ENCODE measurements at places on chromosomes 7 and 10.

DNA sequence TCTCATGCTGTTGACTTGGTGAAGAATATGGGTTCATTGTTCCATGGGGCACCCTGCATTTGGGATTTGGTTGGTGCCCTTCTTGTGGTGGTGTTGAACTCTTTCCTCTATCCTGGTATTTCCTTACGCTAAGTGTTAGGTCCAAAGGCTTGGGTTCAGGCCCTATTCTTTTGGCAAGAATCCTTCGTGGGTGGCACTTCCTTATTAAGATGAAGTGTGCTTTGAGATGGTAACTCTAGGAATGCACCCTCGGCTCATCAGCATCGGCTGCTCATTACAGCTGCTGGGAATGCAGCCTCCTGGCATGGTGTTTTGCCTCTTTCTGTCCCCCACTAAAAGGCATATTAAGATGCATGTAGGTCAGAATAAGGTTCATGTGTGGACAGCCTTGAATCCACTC, 380.7 kb downstream of the RPS24 start:
- DNase-seq = no peak

DNA sequence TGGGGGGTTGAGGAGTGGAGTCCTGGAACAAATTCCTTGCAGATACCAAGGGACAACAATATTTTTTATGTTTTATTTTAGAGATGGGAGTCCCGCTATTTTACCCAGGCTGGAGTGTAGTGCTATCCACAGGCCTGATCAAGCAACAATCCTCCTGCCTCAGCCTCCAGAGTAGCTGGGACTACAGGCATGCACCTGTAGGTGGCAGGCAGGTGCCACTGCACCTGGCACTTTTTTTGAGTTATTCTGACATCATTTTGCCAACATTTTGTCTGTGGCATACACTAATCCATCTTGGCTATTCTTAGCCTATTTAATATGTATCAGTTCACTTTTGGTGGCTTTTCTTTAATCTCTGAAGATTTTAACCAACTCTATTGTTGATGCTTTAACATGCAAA, 317.8 kb upstream of the MTPN start:
- no peak for DNase-seq

GRCh38 chr10:48199580-48200377, 74.7 kb downstream of the FRMPD2 start:
- no peak for DNase-seq

DNA sequence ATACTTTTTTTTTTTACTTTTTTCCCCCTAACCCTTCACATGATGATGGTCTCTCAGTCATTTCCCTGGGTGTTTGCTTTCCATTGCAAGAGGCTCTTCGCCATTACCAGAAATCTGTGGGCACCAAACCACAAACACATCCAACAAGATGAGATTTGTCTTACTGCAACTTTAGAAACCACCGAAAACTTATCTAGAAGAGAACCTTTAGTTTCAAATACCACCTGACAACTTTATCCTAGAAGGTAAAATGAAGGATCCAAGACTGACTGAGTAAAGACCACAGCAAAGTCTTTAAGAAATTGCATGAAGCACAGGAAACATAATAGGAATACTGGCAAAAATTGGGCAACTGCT, 363.3 kb upstream of the MBL2 start:
- no peak for DNase-seq

DNA sequence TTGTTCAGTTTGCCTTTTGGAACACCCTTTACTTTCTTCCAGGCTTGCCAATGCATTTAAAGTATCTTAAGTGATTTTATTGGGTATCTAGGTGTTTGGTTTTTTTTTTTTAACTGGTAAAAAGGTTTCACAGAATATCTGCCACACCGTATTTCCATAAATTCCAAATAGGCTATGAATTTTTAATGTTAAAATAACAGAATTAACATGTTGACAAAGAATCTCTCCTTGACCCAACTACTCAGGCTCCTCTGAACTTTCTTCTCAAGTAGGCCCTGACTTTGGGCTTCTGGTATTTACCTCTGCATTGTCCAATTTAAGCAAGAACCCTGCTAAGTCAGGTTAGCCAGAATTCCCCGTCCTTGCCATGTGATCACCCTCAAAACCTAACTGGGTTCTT, 61.2 kb upstream of the PLA2G12B start:
- DNase-seq = no peak

- no peak for DNase-seq
Observed at GRCh38 chr10:84184517-84184916, 9.8 kb upstream of the CDHR1 start.

GRCh38 chr7:120993553-120994191, 5.2 kb downstream of the CPED1 start:
- DNase-seq = no peak

- no peak for DNase-seq
Observed at GRCh38 chr7:54663603-54664234, 95.3 kb downstream of the SEC61G start.

- no peak for DNase-seq
Observed at GRCh38 chr10:112296908-112297331, 13.7 kb downstream of the TECTB start.

- no peak for DNase-seq
Observed at GRCh38 chr10:126092366-126093215, 196.2 kb downstream of the FANK1 start.

- DNase-seq = no peak
Observed at GRCh38 chr7:107479303-107479702, 9.4 kb downstream of the GPR22 start.

GRCh38 chr7:66500087-66500486, 128.6 kb upstream of the KCTD7 start:
- peak; percentile 10 for DNase-seq

GRCh38 chr10:62818426-62819011, 2.4 kb upstream of the EGR2 start:
- no peak for DNase-seq

GRCh38 chr7:95874541-95875265, 102.3 kb downstream of the DYNC1I1 start:
- no peak for DNase-seq

GRCh38 chr10:131852823-131853609, 47.8 kb upstream of the PPP2R2D start:
- DNase-seq = no peak

DNA sequence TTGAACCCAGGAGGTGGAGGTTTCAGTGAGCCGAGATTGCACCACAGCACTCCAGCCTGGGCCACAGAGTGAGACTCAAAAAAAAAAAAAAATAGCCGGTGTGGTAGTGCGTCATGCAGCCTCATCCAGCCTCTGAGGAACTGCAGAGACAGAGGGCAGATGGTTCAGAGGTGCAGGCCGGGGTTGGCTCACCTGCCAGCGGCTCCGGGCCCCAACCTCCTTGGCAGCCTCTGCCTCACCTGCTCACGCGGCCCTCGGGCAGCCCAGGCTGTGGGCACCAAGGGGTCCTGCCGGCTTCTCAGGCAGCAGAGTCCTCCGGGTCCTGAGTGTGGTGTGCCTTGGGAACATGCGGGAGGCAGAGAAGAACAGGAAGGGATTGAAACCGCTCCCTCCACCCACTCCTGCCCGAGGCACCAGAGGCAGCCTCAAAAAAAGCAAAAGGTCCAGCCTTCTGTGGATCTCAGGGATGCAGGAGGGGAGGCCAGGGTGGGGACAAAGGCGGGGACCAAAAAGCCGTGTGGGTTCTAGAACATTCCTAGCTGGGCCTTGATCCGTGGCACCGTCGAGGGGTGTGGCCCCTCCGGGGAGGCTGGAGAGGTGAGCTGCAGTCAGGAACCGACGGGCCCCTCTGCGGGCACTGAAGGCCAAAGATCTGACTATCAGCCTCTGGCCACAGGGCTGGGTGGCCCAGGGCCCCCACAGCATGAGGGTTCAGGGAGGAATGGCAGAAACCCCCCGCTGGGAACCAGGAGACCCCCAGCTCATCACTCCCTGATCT, 55.4 kb upstream of the DNAJB6 start:
- DNase-seq = no peak

Data from RWPE2 (cell line).